ENCODE measurements at places on chromosomes 13 and 19.

DNA sequence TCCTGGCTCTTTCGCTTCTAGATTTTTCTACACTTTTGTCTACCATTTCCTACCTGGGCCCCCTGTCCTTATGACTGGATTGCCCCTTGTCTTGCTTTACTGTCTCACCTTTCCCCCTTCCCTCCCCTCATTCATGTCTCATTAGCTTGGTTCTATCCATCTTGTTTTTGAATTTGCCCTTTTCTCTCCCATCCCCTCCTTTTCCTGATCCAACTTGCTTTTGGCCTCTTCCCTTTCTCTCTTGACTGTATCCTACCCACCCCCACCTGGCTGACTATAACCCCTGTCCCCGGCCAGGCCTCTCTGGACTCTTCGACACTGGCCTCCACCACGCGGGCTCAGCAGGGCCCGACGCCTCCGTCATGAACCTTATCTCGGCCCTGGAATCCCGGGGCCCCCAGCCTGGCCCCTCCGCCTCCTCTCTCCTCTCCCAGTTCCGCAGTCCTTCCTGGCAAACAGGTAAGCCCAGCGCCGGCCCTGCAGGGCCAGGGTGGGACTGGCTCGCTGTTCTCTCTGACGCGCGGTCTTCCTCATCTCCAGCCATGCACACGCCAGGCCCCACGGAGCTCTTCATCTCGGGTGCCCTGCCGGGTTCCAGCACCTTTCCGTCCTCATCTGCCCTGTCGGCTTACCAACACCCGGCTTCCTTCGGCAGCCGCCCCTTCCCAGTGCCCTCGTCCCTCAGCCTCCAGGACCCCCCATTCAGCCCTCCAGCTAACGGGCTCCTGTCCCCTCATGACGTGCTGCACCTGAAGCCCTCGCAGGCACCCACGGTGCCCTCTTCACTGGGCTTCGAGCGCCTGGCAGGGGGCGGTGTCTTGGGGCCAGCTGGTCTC, 3.4 kb downstream of the PRR12 start:
- no peak for DNase-seq

DNA sequence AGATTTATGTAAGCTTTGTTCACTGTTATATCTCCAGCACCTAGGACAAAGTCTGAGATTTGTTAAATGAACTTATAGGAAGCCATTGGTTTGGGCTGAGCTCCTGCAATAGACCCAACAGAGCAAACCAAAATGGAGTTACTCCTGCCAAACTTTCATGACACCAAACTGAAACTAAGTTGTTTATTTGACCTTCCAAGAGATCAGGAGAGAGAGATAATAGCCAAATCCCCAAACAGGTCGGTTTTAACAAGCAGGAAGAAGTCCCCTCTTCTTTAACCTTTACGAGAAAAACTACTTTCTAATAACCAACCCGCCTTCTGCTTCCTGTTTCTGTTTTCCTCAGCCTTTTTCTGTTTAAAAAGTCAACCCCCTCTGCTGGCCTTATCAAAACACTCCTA, 54.9 kb upstream of the ATP12A start:
- no peak for DNase-seq

- DNase-seq = no peak
These were observed 341.3 kb downstream of the TEX29 start for GRCh38 chr13:111661776-111662175.

- no peak for DNase-seq
These were observed 7.0 kb upstream of the LILRA4 start for GRCh38 chr19:54345938-54346386.

DNA sequence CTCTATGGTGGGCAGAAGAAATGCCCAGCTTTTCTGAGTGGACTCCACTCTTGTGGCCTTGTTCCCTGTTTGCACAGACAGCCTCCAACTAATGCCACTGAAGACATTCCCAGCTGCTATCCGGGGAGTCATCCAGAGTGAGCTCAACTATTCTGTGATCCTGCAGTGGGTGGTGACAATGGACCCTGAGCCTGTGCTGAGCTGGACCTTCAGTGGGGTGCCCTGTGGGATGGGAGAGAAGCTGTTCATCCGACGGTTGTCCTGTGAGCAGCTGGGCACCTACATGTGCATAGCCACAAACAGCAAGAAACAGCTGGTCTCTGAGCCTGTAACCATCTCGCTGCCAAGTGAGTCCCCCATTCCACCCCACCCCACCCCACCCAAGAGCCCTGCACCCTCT, 10.3 kb downstream of the IGSF23 start:
- DNase-seq = no peak

DNA sequence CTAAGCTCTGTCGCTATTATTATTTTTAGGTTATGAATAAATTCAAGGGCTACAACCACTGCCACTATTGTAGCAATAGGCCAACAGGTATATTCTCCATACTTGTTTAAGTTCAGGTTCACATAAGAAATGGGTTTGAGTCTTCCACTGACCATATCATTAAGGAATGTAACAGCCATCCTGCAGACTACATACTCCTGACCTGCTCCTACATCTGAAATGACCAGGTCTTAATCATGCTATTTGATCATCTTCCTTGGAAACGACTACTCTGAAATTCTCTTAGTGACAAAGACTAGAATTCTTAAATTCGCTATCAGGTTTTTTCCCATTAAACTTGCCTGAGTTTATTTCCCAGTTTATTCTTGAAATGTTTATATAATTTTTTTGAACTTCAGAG, 66.8 kb downstream of the IPO5 start:
- no peak for DNase-seq

DNA sequence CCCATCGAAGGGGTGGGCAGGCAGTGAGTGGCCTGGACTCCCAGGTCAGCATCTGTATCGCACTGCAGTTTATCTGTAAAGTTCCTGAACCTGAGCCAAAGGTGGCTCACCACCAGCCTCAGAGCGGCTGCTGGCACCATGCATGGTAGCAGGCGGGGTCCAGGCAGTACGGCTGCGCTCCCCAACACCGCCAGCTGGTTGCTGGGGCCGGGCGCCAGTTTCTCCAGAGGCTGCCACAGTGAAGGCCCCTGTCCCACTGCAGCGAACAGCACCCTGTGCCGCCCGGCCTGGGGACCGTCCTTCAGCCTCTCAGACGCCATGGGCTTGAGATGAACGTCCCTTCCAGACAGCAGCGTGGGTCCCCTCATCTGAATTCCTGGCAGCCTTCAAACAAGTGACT, 109.8 kb downstream of the KDM4B start:
- no peak for DNase-seq

- DNase-seq = no peak
These were observed 28.1 kb downstream of the DHX34 start for GRCh38 chr19:47377208-47377701.

- DNase-seq = no peak
These were observed 19.1 kb upstream of the TEX101 start for GRCh38 chr19:43395561-43395960.

GRCh38 chr19:49419173-49419572, 4.1 kb downstream of the PTH2 start:
- no peak for DNase-seq

DNA sequence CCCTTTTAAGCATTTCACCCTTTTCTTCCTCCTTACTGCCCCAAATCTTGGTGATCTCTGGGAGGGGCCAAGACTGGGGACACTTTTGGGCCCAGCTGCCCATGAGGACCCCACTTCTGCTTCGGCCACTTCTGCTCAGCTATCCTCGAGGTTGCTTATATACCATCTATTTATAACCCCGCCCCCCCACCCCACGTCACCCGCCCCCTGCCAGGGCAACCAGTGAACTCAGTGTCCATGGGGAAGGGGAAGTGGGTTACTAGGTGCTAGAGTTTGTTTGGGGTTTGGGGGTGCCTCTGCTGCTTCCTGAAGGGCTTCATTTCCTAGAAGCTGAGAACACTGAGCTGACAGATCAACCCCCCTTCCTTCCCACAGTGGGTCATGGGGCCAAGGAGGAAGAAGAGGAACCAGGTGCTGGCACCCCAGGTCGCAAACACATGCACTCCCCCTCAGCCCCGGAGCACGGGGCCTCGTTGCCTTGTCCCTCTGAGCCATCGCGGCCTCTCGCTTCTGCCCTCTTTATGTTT, 6.1 kb upstream of the ADGRE5 start:
- DNase-seq = peak; percentile 70

- no peak for DNase-seq
These were observed 5.3 kb upstream of the GRTP1 start for GRCh38 chr13:113369189-113369588.

GRCh38 chr13:113930671-113931637, 42.9 kb downstream of the C13orf46 start:
- DNase-seq = peak; percentile 8

GRCh38 chr13:108031865-108032264, 183.5 kb downstream of the LIG4 start:
- DNase-seq = no peak

DNA sequence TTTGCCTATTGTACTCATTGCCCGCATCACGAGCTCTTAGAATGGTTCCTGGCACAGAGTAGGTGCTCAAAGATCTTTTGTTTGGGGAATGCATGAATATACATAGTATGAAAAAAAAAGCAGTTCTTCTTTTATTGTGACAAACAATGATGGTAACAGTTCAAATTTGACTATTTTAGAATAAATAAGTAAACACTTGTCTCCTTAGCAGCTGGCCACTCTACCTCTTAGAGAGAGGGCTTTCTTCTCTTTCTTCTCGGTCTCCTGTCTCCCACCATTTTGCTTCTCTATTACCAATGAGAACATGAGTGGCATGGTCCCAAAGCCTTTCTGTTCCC, 639 bp upstream of the SLAIN1 start:
- DNase-seq = no peak

- no peak for DNase-seq
These were observed 2.0 kb upstream of the EBPL start for GRCh38 chr13:49693191-49693733.

- DNase-seq = no peak
These were observed 450.1 kb upstream of the SLITRK1 start for GRCh38 chr13:84332346-84332745.

GRCh38 chr13:91313103-91313502, 34.4 kb upstream of the MIR17HG start:
- peak; percentile 3 for DNase-seq

GRCh38 chr13:63910511-63910910, 2494.9 kb upstream of the PCDH20 start:
- DNase-seq = no peak

DNA sequence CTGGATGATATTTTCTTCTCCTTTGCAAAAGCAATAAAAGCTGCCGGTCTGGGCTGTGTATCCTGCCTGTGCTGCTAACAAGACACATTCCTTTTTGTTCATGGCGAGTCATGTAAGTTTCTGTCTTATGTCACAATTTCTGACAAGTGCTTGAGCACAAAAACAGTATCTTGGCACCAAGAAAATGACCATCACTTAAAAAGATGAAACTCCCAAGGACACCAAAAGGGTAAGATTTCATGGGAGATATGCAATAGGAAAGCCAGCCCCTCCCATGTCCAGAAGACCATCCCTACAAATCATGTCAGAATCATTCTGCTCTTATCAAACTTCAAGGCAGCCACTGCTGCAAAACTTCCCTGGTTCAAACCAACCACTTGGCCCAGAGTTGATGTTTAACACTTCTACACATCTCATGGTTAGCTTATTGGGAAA, 375.4 kb upstream of the ZNF507 start:
- DNase-seq = no peak

- no peak for DNase-seq
These were observed 5.9 kb downstream of the PAF1 start for GRCh38 chr19:39384839-39385568.
